Renal cortical epithelial cell (primary cell): ENCODE measurements at places on chromosomes 16 and 17. TPM values are rescaled to one million over a fixed set of nuclear protein-coding genes. Genes with fewer than 3 reads are reported as not detected.

DNA sequence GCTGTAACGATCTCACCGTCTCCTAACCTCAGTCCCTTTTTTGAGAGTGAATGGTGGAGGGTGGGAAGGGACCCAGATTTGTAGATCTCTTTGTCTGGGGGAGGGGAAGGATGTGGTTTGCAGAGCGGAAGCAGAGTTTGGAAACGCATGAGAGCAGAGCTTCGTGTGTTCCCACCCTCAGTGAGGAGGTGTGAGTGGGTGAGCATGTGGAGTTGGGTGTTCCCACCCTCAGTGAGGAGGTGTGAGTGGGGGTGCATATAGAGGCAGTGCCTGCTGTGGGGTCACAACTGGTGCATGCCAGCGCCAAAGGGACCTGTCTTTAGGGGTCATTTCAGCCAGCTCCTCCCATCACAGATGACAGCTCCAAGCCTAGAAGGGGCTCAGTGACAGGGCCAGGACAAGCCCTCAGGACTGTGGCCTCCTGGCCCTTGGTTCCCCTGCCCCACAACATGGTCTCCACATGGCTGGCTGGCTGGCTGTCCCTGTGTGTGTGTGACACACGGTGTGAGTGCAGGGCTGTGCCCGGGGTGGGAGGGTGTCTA, 1.8 kb upstream of the CISD3 start:
- DNase-seq, result no peak

LPO gene
- not detected in 2 replicates for total RNA-seq

ZNF750 gene
- total RNA-seq, result not detected in 2 replicates

- DNase-seq, result no peak
Observed at GRCh38 chr17:3870871-3871306, 22.0 kb downstream of the CAMKK1 start.

- no peak for DNase-seq
Observed at GRCh38 chr16:1938316-1938715, 4.7 kb downstream of the MSRB1 start.

SAP30BP gene
- 55.6 and 104 TPM in 2 replicates for total RNA-seq

CCL7 gene
- total RNA-seq, result not detected in 2 replicates

- no peak for DNase-seq
Observed at GRCh38 chr17:82348866-82349265, 10.2 kb upstream of the TEX19 start.
